ENCODE measurements at places on chromosomes 3 and 15.

GRCh38 chr15:88032787-88033186 is 223.8 kb downstream of the NTRK3 start:
- no peak for DNase-seq

DNA sequence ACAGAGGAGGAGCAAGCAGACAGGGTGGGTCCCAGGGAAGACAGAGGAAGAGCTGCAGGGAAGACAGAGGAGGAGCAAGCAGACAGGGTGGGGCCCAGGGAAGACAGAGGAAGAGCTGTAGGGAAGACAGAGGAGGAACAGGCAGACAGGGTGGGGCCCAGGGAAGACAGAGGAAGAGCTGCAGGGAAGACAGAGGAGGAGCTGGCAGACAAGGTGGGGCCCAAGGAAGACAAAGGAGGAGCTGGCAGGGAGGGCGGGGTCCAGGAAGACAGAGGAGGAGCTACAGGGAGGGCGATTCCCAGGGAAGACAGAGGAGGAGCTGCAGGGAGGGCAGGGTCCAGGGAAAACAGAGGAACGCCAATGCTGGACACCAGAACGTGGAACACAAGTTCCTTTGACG is 66.5 kb downstream of the PLXNA1 start:
- DNase-seq = no peak

GRCh38 chr3:197811343-197811742 is 20.3 kb downstream of the LRCH3 start:
- DNase-seq = no peak

GRCh38 chr3:54079730-54080325 is 42.5 kb upstream of the CACNA2D3 start:
- DNase-seq = no peak

- no peak for DNase-seq
Observed at GRCh38 chr3:1380926-1381646, 288.3 kb downstream of the CNTN6 start.

DNA sequence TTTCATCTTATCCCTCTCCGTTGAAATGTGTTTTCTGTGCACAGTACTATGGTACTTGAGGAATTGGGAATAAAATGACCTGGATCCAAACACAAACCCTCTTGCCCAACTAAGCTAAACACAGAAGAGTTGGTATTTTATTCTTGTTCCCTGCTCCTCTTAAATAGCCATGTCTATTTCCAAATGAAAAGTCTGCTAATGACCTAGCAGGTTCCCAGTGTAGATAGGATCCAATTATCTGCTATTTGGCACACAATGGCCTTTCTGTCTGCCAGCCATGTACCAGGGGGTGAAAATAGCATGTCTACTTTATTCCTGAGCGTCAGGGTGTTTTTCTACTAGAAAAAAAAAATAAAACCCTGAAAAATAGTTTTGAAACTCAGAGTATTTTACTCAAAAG is 657.0 kb upstream of the NAALADL2 start:
- no peak for DNase-seq

DNA sequence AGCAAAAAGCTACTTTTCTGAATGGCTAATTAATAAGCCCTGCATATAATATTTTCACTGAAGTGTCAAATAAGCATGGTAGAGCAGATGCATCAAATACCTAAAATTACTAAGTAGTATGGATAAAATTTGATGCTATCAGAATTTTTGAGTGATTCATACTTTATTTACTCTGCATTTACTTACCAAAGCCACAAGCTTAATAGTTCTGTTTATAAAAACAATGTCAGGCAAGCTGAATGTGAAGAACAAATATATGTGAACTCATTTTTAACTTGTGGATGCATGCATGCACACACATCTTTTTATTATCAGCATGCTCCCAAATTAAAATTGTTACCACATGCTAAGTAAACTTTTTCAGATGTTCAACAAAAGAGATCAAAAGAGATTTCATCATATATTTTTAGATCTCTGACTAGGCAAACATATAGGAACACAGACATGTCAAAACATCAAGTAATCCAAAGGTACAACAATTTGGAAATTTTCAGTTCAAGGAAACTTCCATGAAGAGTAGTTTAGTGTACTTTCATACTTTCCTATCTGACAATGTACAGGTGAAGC is 969.4 kb downstream of the ROBO1 start:
- no peak for DNase-seq

DNA sequence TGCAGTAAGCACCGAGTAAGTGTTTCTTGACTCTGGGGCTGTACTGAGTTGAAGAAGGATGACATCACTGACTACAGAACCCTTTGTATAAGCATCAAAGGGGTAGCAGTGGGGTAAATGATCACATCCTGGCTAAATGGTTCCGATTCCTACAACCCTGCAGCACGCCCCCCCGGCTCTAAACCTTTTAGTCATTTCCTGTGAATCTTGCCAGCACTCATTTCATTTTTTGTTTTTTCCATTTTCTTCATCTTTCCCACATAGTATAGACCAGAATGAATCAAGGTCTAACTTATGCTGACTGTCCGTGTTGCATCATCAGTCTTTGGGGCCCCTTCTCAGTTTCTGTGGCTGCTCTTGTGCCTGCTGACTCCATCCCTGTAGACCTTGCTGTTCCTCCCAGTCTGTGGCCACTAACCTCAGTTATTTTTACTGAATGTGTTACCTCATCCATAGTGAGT is 383.1 kb upstream of the TPRG1 start:
- no peak for DNase-seq

DNA sequence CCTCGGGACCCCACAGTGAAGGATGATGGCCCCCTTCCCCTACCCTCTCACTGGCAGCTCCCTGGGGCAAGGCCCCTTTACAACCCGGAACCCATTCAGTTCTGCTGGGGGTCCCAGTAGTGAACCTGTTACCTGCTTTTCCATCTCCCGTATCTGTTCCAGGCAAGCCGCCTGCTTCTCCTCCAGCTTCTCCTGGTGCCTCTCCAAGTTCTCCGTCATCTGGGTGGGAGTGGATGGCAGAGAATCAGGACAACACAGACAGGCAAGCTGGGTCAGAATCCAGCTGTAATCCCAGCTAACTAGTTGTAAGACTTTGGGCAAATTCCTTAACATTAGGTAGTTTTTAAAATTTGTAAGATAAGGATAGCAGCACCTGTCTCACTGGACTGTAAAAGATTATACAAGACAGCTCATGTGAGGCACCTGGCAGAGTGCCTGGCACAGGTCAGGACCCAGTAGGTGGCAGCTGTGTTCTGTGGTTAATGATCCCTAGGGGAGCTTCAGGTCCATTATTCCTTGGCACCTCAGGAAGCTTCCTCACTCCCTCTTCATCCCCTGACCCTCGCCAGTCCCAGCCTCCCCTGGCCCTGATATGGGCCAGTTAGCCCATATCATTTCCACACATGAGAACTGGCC is 6.4 kb upstream of the ANKRD63 start:
- peak; percentile 12 for DNase-seq

GRCh38 chr3:84136425-84136824 is 822.4 kb upstream of the CADM2 start:
- no peak for DNase-seq

DNA sequence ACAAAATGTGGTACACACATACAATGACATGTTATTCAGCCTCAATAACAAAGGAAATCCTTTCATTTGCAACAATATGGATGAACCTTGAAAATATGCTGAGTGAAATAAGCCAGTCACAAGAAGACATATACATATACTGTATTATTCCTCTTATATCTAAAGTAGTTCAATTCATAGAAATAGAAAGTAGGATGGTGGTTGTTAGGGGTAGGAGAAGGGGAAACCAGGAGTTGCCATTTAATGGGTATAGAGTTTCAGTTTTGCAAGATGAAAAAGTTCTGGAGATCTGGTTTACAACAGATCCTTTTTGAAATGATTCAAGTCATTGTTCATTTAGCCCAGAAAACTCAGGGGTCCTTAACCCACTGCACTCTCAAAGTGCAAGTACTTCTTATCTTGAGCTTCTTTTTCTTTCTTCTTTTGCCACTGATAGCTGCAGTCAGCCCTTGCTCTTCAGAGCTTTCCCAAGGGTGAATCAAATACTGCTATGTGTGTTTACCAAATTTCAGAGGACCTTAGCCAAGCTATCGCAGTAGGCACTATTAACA is 208.0 kb upstream of the EOMES start:
- no peak for DNase-seq

- DNase-seq = no peak
Observed at GRCh38 chr15:36252146-36252711, 327.2 kb upstream of the CDIN1 start.

- DNase-seq = no peak
Observed at GRCh38 chr3:117814975-117815374, 1105.4 kb downstream of the TUSC7 start.

DNA sequence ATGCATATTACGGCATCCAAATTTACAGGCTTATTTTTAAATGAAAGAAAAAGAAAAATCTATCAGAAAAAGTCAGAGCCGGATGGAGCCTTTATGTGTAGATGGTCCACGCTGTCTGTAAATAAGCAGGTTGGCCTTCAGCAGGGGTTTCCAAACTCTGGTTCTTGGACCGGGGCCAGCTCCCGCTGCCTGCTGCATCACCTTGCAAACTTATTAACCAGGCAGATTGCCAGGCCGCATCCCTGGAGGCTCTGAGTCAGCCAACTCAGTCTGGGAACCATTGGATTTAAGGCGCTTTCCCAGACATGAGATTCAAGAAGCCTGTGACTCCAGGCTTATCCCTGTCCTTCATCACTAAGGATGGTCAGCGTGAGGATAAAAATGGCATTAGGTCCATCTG is 212.4 kb downstream of the OPA1 start:
- peak; percentile 62 for DNase-seq

DNA sequence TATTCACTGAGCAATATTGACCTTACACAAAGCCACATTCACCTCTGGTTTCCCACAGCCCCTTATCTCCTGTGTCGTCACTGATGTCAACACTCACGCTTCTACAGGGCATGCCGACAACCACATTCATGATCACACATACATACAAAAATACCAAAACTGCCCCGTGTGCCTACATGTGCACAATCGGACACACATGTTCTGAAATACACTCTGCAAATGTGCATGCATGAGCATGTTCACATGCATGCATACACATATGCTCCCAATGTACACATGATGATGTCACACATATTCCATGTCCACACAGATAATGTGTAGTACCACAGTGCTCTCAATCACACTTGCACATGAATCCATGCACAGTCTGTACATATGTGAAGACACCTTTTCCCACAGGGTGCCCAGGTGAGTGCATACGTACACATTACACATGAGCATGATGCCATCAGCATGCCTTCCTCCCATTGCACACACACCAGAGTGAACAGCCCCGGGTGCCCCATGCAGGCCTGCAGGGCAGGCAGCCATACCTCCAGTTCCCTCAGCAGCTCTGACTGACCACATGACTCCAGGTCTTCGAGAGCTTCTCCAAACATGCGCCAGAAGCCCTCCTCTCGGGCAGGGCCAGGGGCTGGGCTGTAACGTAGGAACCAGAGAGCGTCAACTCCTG is 37.0 kb downstream of the GRIP2 start:
- DNase-seq = no peak

- peak; percentile 21 for DNase-seq
Observed at GRCh38 chr3:99920481-99921376, 103.1 kb downstream of the CMSS1 start.

- DNase-seq = no peak
Observed at GRCh38 chr3:51715977-51716294, 9.1 kb downstream of the GRM2 start.

GRCh38 chr15:94620632-94621031 is 389.3 kb downstream of the MCTP2 start:
- no peak for DNase-seq

GRCh38 chr3:35651426-35651825 is 12.1 kb downstream of the ARPP21 start:
- no peak for DNase-seq

GRCh38 chr3:27571345-27571744 is 87.2 kb upstream of the SLC4A7 start:
- DNase-seq = no peak

- no peak for DNase-seq
Observed at GRCh38 chr15:70090436-70091296, 7.1 kb downstream of the TLE3 start.

DNA sequence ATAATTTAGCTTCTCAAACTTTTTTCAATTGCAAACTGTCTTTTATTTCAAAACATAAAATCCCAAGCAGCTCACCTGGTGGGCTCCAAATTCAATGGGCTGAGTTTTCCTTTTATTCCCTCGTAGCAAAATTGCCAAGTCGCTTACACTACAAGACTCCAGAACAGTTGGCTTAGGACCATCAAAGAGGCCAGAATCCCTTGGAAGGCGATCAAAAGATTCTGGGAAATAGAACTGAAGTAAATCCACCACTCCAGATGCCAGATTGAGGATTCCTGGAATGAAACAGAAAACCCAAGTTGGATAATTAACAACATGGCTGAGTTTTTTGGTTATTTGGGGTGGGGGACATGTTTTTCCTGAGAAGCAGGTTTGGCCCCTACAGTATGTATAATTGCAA is 87.7 kb upstream of the DCLK3 start:
- no peak for DNase-seq

- no peak for DNase-seq
Observed at GRCh38 chr3:15581471-15582394, 19.6 kb downstream of the HACL1 start.

- DNase-seq = no peak
Observed at GRCh38 chr3:163785693-163786092, 1292.6 kb downstream of the SI start.

- no peak for DNase-seq
Observed at GRCh38 chr15:58457466-58457965, 25.7 kb downstream of the LIPC start.

GRCh38 chr3:136818769-136819391 is at the start of gene SLC35G2:
TSS of gene SLC35G2 (plus strand) at chr3:136819126. CDS start at chr3:136854461, 35,335 bp downstream.
- DNase-seq = peak; percentile 59

DNA sequence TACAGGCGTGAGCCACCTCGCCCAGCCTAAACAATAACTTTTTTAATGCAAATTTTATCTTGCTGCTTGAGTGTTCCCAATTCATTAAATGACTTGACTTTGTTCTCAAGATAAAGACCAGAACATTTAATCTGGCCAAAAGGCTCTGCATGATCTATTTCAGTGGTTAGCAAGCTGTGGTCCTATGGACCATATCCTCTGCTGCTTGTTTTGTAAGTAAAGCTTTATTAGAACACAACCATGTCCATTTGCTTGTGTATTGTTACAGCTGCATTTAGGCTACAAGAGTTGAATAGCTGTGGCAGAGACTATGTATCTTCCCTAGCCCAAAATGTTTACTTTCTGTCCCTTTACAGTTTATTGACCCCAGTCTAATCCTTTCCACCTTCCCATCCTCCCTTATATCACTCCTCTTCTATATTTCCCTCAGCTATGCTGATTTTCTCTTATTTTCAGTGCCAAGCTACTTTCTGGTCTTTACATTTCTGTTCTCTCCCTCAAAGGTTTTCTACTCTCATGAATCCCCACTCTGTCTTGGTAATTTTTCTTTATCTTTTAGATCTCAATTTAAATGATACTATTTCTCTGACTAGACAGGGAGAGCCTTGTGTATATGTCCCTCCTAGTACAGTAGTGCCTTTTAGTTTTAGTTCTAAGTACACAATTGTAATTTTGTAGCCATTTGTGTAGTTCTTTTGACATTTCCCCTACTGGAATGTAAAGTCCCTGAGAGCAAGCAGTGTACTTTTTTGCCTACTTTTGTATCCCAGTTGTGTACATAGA is 23.2 kb downstream of the SELENOT start:
- no peak for DNase-seq

- no peak for DNase-seq
Observed at GRCh38 chr3:35120026-35120425, 519.3 kb upstream of the ARPP21 start.

GRCh38 chr3:64398006-64398405 is 172.7 kb upstream of the PRICKLE2 start:
- DNase-seq = no peak

All from NCI-H774 (cell line).